COR-L47 (cell line): ENCODE measurements at places on chromosomes 5 and 9.

DNA sequence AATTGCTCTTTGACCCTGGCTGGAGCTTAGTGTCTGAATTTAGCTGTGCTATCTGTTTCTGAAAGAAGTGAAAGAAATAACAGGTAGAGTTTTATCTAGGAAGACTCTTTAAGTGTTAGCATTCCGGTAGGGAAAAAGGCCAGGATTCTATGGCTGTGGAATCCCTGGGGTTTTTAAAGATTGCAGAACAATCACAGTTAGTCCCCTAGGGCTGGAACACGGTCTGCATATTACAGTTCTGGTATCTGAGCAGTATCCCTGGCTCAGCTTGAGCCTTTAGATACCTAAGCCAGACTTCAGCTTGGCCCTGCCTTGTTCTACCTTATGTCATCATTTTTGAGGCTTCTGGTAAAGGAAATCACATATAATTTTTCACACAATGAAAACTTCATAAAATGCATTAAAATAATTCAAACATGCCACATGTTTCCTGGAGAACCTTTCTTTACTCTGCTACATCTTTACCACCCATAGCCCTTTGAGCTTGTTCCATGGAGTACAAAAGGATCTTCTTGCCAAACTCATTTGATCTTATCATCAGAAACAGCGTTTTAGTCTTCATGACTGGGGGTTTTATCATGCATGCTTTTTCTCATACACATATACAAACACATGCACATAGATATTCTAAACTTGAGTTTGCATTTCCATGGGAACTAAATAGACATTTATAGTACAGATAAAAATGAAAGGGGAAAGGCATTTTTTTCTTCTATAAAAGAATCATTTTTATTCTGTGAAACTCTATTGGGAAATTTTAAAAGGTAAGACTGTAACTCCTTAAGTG lies 410.8 kb downstream of the CETN3 start:
- no peak for DNase-seq

GRCh38 chr5:153094333-153094732 lies 396.1 kb upstream of the GRIA1 start:
- DNase-seq = no peak

DNA sequence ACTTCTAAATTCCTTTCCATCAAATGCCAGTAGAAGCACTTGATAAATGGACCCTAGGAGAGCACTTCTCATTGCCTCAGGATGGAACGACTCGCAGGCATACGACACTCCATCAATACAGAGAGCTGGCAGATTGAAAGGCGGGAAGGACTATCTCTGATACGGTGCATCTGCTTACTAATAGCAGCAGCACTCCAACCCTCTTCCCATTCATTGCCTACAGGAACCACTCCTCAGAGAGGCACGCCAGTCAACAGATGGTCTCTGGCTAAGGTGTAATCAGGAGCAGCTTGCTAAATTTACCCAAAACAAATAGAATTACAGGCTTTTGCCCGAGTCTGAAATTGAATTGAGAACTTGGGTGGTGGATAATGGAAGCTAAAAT lies 168.1 kb downstream of the EFNA5 start:
- peak; percentile 24 for DNase-seq

GRCh38 chr5:141877356-141878185 lies 639 bp downstream of the PCDH1 start:
- DNase-seq = no peak

GRCh38 chr9:2663461-2664173 lies 42.0 kb downstream of the VLDLR start:
- no peak for DNase-seq

DNA sequence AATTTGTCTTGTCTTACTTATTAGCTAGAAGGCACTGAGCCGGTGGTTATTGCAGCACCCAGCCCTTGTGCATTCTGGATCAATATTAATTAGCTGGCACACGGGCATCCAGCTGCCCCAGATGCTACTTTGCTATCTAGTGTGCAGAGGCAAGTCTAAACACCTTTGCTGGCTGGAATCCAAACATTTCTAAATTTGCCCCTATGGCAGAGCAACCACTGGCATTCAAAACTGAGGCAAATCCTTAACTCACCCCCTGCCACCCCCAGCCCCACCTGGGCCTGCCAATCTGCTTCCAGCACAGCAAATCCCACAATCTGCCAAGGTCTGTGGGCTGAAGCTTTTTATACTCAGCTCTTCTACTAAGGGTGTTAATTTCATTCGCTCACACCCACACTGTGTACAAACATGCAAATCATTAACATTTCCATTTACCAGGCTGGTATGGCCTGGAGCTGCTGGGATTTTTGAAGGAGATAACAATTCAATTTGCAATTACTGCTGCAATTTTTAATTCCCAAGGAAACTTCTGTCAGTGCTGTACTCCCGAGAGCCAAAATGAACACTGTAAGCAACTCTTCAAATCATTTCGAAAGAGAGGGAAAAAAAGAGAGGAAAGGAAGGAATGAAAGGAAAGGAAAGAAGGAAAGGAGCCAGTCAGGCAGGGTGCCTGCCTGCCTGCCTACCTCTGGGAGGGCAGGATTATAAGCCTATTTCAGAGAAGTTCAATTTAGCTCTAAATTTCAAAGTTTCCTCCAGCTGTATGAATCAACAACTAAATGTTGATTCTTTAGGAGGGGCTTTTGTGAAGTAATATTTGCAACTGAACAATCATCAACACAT lies 35.5 kb downstream of the RAPGEF1 start:
- DNase-seq = peak; percentile 78

DNA sequence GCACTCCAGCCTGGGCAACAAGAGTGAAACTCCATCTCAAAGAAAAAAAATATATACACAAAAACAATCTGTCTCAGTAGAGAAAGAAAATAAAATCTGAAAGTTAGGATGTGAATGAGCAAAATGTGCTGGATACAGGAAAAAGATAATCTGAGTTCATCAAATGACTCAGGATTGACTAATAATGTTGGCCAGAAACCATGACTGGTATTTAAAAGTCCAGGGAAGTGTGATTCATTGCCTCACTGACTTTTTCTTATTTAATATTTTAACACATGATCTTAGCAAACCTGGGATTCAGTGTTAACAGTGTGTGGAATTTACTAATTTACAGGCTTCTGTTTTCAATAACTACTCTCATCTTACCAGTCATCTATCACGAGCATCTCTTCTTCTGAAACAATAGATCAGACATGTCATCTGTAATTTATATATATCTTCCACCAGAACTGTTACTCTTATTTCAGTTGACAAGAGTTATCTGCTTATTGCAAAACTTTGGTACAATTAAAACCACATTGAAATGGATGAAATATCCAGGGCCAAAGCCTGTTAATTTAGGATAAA lies 256.7 kb downstream of the CDH12 start:
- no peak for DNase-seq

DNA sequence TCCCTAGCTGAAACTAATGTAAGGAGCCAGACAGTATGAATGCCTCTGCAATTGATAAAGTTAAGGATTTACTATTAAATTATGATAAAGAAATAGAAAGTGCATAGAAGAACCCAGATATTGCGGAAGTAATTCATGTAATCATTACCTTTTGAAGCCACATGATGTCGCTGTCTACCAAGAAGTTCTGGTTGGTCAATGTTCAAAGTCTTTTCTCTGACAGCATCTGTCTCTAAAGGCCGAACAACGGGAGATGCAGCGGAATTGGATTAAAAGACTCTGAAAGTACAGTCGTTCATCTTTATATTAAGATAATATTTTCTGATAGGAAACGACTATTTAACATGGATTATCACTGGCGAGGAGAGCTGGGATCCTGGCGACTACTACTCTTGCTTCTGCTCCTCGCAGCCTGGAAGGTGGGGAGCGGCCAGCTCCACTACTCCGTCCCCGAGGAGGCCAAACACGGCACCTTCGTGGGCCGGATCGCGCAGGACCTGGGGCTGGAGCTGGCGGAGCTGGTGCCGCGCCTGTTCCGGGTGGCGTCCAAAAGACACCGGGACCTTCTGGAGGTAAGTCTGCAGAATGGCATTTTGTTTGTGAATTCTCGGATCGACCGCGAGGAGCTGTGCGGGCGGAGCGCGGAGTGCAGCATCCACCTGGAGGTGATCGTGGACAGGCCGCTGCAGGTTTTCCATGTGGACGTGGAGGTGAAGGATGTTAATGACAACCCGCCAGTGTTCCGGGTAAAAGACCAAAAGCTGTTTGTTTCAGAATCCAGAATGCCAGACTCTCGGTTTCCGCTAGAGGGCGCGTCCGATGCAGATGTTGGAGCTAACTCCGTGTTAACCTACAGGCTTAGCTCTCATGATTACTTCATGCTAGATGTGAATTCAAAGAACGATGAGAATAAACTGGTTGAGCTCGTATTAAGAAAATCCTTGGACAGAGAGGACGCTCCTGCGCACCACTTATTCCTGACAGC lies at the start of gene PCDHA8:
PCDHA8 (plus strand) TSS at position 210 of the 985 bp plus-strand sequence; CDS start at position 345, 135 bp downstream.
- no peak for DNase-seq

DNA sequence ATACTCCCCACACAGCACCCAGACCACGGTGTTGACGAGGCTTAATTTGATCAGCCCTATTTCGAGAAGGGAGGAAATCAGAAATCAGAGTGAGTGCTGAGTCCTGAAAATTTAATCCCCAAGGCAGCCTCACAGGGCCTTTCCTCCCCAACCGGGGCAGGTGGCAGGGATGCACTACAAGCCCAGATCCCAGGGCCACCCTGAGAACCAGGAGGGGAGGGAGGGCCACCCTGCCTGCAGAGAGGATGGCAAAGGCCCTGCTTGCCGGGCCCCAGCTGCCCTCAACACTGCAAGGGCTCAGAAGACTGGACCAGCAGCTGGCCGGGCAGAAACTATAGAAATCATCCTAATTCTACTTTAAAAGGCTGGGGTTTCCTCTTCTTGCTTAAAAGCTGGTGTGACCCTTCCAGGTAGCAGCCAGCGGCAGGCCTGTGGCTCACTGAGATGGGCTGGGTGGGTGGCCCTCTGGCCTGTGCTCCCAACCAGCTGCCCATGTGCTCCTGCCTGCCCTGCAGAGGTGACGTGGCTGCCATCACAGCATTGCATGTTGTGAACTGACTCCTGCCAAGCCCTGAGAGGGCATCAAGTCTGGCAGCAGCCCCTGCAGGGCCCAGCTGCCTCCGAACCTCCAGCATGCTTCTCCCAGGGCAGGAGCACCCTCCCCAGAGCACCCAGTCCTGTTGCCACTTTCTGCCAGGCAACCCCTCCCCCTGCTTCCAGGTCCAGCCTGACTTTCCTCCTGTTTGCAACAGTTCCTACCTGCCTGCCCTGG lies 122.8 kb downstream of the ADAMTS2 start:
- no peak for DNase-seq

DNA sequence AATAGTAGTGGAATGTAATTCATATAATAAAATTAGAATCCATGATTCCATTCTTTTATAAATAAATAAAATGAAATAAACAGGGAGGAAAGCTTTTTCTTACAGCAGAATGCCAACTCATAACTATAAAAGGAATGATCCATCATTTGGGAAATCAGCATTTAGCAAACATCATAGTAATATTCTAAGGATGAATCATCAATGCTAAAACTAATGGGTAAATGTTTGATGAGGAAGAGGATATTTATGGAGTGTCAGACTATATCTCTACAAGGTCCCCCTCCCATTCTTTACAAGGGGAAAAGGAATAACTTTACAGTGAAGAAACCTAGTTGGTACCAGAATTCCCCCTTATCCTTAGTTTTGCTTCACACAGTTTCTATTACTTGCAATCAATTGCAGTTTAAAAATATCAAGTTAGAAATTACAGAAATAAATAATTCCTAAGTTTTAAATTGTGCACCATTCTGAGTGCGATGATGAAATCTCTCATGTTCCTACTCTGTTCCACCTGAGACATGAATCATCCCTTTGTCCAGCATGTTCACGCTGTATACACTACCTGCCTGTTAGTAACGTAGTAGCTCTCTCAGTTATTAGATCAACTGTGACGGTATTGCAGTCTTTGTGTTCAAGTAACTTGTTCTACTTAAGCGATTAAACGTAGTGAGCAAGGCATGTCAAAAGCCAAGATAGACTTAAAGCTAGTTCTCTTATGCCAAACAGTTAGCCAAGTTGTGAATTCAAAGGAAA lies 14.2 kb upstream of the JAKMIP2 start:
- no peak for DNase-seq

GRCh38 chr5:81755320-81755719 lies 4.4 kb upstream of the SSBP2 start:
- DNase-seq = no peak

DNA sequence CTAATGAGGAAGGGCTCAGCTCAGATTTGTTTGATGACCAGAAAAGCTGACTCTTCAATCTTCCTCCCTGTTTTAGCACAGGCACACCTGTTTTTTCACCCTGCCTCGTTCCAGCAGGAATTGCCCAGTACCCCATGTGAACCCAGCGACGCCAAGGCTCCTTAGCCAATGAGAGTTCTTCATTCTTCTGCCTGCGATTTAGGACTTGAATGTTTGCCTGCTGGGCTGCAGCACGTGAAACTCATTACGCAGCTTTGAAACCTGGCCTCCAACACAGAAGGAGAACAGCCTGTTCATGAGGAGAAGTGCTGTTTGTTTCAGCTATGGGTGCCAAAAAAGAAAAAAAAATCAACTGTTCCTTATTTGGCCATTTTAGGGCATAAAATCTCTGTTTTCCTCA lies 315.5 kb downstream of the TRPM3 start:
- no peak for DNase-seq

GRCh38 chr5:141420855-141421488 lies at the start of gene PCDHGA11:
Gene PCDHGA11 (plus strand): TSS chr5:141421051. CDS start chr5:141421228, 177 bp downstream.
- no peak for DNase-seq

DNA sequence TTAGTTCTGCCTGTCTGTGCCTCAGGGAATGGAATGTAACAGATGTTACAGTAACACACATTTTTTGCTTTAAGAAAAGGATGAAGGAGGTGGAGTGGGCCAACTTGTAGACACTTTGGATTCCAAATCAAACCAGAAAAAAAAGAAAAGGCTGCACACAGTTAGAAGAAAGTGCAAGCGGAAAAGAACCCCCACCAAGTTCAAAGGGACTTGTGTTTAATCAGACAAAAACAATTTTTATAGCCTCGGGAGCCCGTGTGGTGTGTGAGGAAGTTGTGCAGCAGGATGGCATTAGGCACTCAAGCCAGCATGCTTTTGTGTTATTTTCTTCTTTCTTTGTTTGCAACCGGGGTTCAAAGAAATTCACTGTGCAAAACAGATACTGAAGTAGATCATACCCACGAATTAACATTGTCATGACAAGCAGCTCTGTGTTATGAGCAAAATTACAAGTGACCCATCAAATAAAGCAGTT lies 189.5 kb downstream of the SEMA5A start:
- DNase-seq = no peak

DNA sequence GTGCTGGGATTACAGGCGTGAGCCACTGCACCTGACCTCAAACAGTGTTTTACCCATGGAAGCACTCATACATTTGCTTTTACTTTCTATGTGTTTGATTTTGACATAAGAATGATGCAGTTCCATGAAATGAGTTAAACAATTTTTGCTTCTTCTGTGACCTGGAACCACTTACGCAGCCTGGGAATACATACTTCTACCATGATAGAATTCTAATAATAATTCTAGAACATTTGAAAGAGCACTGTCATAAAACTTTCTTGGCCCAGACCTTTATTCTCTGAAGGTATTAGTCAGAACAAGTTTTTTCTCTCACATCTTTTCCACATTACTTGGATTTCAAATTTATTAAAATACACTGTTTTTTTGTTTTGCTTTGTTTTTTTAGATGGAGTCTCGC lies 25.3 kb upstream of the COL5A1 start:
- no peak for DNase-seq
